ENCODE measurements at places on chromosomes 6 and 20. TPM values are rescaled to one million over a fixed set of nuclear protein-coding genes. Genes with fewer than 3 reads are reported as not detected.

GRCh38 chr20:4814696-4815252 is 93.1 kb downstream of the PRND start:
- peak; percentile 44 for DNase-seq

GRCh38 chr6:28349344-28349891 is 329 bp upstream of the ZKSCAN3 start:
- DNase-seq = no peak

- DNase-seq = no peak
Observed at GRCh38 chr20:41170386-41171105, 33.2 kb downstream of the PLCG1 start.

GRCh38 chr6:161412795-161413194 is 138.9 kb upstream of the AGPAT4 start:
- DNase-seq = no peak

- no peak for DNase-seq
Observed at GRCh38 chr20:25100914-25101313, 19.0 kb upstream of the VSX1 start.

CPXM1 gene
- total RNA-seq = 6.8 TPM

SLC25A27 gene
- total RNA-seq = 28.9 TPM

CCN2 gene
- total RNA-seq = 315 TPM

RUNX2 gene
- 5.3 TPM for total RNA-seq

Data from mucosa of gallbladder (tissue), 1 donor.